ENCODE measurements at places on chromosomes 5 and 9.

DNA sequence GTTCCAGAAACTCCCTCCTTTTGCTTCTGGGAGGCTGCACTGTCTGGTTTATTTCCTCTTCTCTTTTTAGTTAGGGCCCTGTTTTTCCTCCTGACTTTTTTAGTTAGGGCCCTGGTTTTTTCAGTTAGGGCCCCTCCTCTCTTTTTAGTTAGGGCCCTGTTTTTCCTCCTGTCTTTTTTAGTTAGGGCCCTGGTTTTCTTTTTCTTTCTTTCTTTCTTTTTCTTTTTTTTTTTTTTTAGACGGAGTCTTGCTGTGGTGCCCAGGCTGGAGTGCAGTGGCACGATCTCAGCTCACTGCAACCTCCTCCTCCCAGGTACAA lies 15.1 kb downstream of the GSN start:
- DNase-seq: no peak

GRCh38 chr9:116501871-116502270 lies 185.2 kb upstream of the TRIM32 start:
- DNase-seq: no peak

- DNase-seq: no peak
Measured at GRCh38 chr9:87831159-87831558, 51.5 kb upstream of the SPATA31E1 start.

DNA sequence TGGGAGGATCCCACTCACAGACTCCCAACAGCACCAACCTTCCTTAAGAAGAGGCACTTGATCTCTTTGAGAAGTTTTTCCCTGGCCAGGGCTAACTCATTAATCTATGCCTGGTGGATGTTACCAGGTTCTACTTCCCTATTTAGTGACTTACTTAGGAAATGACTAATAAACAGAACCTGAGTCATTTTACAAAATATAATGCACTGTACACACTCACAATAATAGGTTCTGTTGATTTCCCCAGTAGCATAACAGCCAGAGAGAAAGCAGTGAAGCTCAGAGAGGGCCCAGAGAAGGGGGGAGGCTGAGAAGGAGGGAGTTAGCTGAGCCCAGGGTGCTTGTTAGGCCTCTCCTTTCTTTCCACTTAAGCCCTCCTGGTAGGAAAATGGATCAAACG lies 27.1 kb downstream of the FRMD3 start:
- no peak for DNase-seq

DNA sequence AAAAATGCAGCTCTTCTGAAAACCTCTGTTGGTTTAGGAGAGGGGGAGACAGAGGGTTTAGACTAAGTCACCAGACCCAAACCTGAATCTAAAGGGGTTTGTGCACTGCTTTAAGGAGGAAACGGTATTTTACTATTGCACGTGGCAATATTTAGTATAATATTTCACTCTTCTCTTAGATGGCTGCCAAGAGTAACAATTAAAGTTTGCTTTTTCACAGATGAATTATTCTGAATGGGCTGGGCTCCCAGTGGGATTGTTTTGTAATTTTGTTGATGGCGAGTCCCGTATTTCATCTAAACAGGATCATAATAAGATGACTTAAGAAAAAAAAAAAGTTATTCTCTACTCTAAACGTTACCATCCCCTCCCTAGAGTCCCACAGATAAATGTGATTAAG lies 245.4 kb downstream of the PCSK5 start:
- DNase-seq: no peak

DNA sequence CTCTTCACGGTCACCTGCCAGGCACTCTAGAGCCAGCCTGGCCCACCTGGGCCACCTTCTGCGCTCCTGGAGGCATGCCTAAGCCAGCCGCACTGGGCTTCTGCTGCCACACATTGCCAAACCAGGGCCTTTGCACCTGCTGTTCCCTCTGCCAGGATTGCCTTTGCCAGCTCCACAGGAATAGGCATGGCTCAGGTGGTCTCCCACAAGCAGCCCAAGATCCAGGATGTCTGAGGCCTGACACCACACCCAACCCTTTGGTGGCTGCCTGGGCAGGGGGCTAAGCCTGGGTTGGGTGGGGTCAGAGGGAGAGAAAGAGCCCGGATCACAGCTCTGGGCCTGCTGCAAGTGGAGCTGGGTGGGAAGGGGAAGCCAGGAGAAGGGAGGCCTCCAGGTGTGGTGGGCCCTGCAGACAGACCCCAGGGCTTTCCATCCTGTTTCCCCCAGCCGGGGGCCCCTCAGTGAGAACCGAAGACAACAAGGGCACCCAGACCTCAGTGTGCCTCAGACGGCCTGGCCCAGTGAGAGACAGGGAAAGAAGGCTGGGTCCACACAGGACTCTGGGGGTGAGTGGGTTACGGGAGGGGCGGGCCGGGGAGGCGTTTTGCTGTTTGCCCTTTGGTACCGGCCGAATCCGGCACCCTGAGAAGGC lies 672 bp upstream of the SUSD3 start:
- no peak for DNase-seq
